ENCODE measurements at places on chromosomes 1 and 21.
A peak's percentile ranks its signal among the peaks of the same experiment; 100 is the strongest.

GRCh38 chr1:205283270-205284147, 38.0 kb downstream of the NUAK2 start:
- DNase-seq, result no peak

- no peak for DNase-seq
These were observed 155.2 kb downstream of the DISP1 start for GRCh38 chr1:222970040-222970439.

DNA sequence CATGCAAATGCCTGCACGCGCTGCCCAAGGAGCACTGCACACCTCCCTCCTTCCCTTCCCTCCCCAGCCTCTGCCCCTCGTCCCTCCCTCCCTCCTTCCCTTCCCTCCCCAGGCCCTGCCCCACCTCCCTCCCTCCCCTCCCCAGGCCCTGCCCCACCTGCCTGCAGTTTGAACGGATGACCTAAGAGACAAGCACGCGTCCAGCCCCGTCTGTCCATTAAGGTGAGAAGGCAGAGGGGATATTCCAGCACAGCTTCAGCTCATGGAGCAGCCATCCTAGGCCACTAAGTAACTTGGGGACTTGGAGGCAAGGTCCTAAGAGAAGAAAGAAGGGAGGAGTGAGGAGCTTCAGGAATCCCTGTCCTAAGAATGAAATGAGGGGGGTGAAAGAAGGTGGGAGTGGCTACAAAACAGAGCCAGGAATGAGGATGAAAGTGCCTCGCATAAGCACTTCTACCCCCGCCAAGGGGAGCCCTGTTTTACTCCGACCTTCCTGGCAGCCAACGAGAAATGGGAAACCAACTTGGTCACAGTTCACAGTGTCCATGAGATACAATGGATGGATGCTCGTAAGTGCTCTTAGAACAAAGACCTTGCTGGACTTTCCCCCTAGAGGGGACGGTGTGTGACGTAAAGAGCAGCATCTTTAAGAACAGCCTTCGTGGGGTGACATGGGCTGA, 21.3 kb upstream of the EFHD2 start:
- DNase-seq, result no peak

DNA sequence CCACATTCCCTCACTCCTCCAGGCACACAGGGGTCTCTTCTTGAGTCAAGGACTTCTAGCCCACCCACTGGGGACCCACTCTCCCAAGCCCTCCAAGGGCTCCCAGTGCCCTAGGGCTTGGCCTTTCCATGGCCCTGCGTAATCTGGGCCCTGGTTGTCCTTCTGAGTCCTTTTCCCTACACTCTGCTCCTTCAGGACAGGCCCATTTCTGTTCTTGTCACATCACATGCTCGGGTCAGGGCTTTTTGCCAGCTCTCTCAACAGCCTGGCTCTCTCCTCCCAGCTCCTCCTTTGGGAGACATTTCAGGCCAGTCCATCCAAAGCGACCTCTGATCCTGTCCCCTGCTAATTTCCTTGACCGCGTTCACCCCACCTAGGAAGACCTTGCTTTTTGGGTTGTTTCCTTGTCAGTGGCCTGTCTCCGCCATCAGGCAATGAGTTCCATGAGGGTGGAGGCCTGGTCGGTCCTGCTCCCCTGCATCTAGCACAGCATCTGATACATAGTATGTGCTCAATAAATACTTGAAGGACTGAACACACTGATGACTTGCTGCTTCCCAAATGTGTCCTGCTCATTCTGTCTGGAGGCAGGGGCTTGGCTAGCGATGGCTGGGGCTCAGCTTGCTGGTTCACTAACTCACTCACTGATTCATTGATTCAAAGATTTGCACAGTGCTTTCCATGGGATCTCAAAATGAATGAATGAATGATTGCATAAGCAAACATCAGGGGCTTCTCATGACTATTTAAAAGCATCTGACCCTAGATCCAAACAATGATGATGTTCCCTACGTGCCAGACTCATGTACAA, 44.8 kb downstream of the DHRS3 start:
- DNase-seq, result no peak

DNA sequence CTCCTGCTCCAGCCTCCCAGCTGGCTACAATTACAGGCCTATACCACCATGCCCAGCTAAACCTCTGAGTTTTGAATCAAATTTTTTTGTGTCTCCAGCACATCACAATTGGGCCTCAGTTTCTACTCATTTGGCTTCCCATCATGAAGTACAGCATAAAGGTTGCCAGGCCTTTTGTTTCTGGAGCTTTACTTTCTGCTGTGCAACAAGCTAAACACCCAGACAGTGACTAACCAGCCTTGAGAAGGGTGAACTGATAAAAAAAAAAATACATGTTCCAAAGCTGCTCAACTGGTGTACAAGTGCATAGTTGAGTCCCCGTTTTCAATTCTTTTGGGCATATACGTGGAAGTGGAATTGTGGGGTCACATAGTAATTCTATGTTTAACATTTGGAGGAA, 25.1 kb downstream of the TIAM1 start:
- no peak for DNase-seq

DNA sequence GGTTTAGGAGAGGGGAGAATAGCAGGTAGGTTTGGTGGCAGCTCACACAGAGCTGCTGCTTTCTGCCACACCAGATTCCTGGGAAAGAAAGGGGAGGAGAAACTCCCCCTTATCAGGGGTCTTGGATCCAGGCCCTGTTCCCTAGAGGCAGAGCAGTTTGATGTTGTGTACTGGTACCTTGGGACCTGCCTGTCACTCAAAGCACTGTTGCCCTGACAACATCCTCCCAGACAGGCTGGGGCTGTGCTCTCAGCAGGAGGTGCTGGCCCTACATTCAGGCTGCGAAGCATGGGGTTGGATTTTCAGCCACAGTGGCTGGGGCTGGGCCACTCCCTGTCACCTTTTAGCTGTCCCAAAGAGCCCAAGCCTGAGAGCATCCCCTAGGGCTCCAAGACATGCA, 188.0 kb downstream of the GRIK3 start:
- DNase-seq, result no peak

GRCh38 chr1:39653546-39654031, 14.1 kb upstream of the HEYL start:
- DNase-seq, result peak; percentile 82

DNA sequence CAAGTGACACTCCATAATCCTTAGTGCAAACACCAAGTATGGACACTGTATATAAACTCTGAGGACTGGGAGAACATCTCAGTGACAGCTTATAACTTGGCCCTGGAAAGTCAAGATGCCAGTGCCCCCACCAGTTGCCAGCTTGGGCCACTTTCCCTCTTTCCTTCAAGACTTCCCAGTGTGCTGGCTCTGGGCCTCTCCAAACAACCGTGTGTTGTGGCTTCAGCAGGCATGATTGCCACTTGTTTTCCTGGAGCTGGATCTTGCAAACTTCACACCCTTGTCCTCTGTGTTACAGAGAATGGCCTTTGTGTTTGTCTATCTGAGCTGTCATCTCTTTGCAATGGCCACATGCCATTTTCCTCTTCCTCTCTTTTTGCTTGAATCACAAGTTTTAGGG, 37.0 kb downstream of the CCDC185 start:
- no peak for DNase-seq

GRCh38 chr1:199657449-199657848, 370.1 kb upstream of the NR5A2 start:
- no peak for DNase-seq

- DNase-seq, result no peak
These were observed 81.8 kb downstream of the GLUL start for GRCh38 chr1:182309631-182310351.

DNA sequence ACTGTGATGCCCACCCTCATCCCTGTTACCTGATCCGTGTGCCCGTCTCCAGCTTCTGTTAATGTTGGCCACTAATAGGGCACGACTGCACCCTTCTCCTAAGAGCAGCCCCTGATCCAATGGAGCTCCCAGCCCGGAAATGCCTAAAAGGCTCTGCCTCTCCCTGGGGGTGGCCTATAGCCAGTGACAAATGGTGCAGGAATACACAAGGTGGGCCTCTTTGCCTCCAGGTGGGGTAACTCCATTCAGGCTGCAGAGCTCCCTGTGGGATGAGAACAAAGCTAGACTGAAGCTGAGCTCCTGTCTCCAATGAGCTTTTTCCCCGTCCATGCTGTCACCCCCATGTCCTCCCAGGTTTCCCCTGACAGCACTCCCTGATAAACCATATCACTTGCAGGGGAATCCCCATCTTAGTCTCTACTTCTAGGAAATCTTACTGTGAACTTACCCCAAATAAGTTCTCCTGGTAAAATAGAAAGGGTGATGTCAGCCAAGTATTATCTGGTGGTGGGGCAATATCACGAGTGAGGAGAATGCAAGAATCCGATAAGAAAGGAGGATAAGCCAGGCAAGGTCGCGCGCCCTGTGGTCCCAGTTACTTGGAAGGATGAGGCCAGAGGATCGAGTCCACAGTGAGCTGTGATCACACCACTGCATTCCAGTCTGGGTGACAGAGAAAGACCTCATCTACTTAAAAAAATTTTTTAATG, 18.6 kb downstream of the S100A7A start:
- no peak for DNase-seq

- DNase-seq, result no peak
These were observed 94.3 kb downstream of the BCAR3 start for GRCh38 chr1:93587354-93587753.

GRCh38 chr21:32370998-32371766, 21.6 kb downstream of the URB1 start:
- no peak for DNase-seq

DNA sequence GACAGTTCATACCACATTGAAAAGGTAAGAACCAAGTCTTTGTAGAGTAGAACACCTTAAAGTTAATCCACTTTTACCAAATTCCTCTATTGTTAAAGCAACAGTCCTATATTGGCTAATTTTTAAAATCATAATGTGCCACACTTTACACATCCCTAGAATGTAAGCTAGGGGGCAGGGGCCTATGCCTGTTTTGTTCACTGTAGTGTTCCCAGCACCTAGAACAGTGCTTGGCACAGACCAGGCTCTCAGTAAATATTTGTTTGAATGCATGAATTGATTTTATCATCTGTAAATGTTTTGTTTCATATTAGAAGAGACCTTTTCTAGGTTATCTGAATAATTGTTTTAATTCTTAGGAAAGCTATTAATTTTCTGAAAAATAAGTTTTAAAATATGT, 9.1 kb downstream of the SMAP2 start:
- DNase-seq, result no peak

DNA sequence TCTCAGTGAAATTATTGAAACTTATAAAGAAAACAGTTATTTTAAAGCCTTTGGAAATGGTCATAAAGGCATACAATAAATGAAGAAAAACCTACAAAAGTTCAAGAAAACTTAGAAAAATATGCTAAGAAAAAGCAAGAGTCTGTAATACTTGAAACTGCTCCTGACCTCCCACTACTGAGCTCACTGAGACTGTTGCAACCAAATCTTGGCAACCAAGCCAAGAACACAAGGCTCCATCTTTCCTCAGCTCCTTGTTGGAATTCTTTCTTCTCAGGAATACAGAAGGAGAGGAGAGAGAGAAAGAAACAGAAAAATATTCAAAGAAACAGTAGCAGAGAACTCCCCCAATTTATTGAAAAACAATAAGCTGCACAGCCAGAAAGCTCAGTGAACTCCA, 160.5 kb downstream of the RASAL2 start:
- DNase-seq, result no peak

DNA sequence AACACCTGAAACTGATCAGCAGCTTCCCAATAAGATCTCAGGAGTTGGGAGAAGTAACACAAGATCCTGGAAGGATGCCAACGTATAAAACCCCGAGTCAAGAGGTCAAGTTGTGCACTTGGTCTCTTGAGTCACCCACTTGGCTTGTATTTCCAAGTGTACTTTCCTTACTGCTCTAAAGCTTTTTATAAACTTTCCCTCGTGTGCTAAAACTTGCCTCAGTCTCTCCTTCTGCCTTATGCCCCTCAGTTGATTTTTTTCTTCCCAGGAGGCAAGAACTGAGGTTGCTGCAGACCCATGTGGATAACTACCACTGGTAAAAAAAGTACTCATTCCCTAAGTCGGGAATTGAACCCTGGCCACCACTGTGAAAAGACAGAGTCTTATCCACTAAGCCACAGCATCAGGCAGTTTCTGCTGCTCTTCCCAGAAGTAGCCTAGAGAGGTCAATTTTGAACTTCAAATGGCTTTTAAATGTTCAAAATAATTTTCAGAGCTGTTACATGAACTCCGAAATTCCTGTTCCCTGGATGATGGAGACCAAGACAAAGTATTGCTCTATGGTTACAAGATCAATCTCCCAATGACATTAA, 28.9 kb downstream of the ITLN2 start:
- no peak for DNase-seq

DNA sequence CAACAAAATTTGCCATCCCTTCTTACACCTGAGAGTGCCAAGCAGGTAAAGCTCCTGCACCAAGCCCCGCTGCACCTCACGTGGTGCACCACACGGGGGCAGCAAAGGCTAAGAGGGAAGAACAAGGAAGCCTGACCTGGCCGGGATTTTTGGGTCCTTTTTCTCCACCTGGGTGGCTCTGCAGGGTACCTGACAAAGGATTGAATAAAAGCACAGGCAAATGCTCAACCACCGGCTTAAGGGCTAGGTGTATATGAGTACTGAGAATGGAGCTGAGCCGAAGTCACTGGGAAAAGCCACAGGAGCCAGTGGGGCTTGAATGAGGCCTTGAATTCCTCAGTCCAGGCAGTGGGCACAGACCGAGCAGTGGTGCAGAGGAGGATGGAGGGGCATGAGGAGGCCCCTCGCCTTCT, 36.4 kb downstream of the ZNF697 start:
- DNase-seq, result peak; percentile 83

- DNase-seq, result no peak
These were observed 1512.5 kb upstream of the B3GALT2 start for GRCh38 chr1:194698908-194699318.

- no peak for DNase-seq
These were observed 31.4 kb downstream of the DDR2 start for GRCh38 chr1:162663589-162664106.

DNA sequence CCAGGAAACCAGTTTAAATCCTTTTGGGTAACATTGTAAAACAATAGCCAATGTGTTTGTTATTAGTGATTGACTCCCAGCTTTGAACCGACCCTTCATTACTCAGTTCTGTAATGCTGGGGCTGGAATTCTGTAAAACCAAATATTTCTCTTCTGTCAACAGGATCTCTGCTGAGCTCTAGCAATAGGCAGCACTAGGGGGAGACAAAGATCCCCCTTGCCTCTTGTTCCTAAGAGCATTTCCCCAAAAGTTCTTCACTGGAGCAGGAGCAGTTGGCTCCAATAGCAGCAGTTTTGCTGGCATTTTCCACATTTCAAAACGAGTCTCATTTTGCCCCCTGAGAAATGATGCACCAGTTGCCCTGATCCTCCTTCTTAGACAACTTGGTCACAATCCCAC, 1671.1 kb downstream of the MRPL39 start:
- peak; percentile 13 for DNase-seq

- DNase-seq, result peak; percentile 48
These were observed at the start of gene IFNGR2 for GRCh38 chr21:33403128-33403785. Gene IFNGR2, plus strand, starts transcription at chr21:33403413. Its CDS starts 131 bp downstream, at chr21:33403544.

GRCh38 chr21:43207868-43208267, 39.1 kb downstream of the CRYAA start:
- DNase-seq, result no peak
